CD4-positive, alpha-beta T cell treated with Interleukin-10 for 1 hour (primary cell): ENCODE measurements at places on chromosomes 13 and 19.

GRCh38 chr13:21932578-21932977 lies 261.7 kb downstream of the FGF9 start:
- no peak for DNase-seq

DNA sequence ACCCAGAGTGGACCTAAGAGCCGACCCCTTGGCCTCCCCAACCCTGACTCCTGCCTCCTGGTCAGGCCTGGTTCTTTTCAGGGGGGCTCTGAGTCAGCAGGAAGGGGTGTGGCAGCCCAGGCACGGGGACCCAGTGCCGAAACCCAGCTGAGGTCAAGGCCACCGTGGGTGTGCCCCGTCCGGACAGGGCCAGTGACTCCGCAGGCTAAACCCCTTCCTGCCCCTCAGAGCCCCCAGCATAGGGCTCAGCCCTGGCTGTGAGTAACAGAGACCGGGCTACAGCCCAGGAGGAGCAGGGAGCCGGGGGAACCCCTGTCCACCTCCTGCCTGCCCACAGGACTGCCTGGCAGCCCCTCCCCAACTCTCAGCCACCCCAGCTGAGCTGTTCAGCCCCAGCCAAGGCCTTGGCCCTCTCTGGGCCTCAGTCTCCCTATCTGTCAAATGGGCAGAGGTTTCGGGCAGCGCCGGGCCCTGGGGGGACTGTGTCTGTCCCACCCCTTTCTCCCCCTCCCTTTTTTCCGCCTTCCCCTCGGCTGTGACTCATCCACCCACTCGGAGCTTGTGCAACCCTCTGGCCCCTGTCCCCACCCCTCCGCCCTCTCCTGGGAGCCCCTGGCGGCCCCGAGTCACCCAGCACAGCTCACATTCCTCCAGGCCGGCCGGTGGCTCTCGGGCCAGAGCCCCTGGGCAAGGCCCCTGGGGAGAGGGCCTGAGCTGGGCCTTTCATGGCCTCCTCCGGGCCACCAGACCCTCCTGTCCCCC lies 8.6 kb downstream of the ZBTB7A start:
- peak; percentile 51 for DNase-seq

GRCh38 chr19:57802269-57802668 lies 12.4 kb downstream of the ZNF552 start:
- no peak for DNase-seq

- no peak for DNase-seq
Observed at GRCh38 chr13:50587645-50588373, 255.7 kb downstream of the DLEU7 start.

DNA sequence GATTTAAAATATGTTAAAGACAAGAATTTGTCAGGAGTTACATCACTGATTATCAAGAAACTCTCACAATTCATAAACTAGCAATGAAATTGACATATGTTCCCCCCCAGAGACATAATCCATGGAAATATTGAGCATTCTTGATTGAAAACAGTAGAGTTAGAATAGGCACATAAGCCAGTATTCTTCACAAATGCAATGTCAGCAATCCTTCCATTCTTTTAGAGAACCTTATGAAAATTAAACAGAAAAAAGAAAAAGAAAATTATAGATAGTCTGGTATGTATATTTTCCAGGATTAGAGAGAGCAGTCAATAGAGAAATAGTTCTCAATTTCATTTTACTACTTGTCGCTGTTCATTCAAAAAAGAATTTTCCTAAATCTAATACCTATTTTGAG lies 458.4 kb downstream of the EFNB2 start:
- DNase-seq = no peak

GRCh38 chr13:110641055-110642015 lies 26.0 kb downstream of the NAXD start:
- DNase-seq = no peak

DNA sequence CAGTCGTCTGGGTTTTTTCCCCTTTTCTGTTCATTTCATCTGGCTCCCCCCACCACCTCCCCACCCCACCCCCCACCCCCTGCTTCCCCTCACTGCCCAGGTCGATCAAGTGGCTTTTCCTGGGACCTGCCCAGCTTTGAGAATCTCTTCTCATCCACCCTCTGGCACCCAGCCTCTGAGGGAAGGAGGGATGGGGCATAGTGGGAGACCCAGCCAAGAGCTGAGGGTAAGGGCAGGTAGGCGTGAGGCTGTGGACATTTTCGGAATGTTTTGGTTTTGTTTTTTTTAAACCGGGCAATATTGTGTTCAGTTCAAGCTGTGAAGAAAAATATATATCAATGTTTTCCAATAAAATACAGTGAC lies 9.3 kb downstream of the CALM3 start:
- no peak for DNase-seq

DNA sequence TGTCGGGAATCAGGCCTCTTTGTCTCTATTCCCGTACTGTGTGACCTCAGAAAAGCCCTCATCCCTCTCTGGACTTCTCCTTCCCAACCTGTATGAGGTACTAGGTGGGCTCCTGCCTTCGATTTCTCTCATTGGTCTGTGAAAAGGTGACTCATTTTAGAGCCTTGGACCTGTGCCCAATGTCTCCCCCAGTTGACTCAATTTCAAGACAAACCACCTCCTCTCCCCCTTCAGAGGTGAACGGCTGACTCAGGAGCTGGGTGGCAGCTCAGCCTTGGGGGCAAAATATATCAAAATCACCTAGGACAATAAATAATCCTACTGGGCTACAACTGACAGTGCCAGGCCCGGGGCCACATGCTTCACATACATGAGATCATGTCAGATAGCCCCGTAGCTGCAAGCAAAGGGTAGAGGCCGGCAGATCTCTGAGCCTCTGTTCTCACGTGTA lies 630 bp downstream of the COQ8B start:
- DNase-seq = peak; percentile 71

- DNase-seq = no peak
Observed at GRCh38 chr19:17780781-17781180, 14.2 kb upstream of the B3GNT3 start.

- no peak for DNase-seq
Observed at GRCh38 chr13:45496942-45497341, 32.2 kb downstream of the COG3 start.

GRCh38 chr19:29483641-29483920 lies 42.2 kb upstream of the VSTM2B start:
- no peak for DNase-seq

DNA sequence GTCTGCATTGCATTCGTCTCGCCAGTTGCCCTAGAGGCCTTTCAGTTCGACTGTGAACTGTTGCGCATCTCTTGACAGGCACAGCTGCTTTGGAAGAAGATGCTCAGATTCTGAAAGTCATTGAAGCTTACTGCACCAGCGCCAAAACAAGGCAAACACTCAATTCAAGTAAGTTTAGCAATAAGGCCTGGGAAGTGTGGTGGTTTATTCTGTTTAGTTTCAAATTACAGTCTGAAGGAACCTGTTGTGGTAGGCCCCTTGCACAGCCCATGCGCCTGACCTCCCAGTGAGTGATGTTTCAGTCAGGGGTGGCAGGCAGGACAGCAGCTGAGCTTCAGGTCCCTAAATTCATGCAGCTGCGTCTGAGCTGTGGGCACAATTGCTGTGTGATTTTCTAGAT lies 32.2 kb upstream of the TEX29 start:
- DNase-seq = no peak

DNA sequence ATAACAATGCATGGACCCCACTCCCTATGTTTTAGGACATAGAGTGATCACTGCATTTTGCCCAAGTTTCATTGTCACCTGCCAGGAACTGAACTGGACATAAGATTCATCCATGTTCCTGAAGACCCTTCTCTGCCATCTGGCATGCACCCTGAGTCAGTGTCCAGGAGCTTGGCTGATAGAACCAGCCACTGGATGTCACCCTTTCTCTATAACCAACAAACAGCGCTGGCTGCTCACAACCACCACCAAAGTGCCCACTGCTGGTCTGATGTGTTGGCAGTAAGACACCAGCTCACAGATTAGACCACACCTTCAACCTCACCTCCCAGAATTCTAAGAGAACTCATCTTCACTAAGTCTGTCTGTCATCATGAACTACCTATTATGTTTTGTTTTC lies 333.4 kb downstream of the ITGBL1 start:
- no peak for DNase-seq

- no peak for DNase-seq
Observed at GRCh38 chr19:28985201-28985600, 227.8 kb downstream of the UQCRFS1 start.

DNA sequence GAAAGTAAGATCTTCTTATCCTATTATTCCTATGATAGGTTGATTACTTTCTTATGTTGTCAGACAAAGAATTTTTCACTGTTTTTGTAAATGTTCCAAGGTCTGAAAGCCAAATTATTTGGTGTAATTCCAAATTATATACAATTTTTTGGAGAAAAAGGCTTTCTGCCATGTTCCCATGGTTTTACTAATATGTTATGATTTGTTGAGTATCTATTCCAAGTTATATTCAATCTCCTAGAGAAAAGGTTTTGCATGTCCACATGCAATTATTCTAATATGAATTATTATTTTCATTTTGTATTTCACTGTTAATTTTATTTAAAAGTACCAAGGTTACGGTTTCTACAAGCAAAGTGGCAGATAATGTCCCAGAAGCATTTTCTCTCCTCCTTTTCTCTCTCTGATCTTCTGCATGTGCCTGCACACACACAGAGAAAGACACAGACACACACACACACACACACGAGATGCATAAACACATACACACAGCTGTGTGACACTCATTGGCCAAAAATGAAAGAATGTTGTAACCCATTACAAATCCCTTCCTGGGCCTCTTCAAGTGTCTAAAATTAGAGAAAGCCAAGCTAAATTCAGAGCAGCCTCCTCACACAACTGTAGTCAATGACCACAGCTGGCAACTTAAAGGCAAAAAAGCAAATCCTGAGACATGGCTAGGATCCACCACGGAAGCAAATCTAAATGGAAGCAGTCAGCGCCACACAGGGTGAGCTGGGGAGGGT lies 621.0 kb downstream of the EFNB2 start:
- DNase-seq = no peak

DNA sequence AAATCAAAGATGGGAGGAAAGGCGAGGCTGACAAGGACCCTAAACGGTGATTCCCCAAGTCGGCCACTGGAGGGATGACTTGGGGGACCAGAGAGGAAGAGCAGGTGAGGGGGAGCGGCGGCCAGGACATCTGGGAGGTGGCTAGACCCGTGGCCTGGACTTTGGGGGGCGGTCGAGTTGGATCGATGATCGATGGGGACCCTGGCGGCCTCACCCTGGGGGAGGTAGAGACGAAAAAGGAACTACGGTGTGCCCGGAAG lies 7.7 kb upstream of the CIRBP start:
- peak; percentile 68 for DNase-seq

GRCh38 chr19:2628597-2628996 lies 73.9 kb downstream of the GNG7 start:
- no peak for DNase-seq

GRCh38 chr19:3142292-3142670 lies 6.4 kb downstream of the GNA15 start:
- DNase-seq = peak; percentile 28

GRCh38 chr13:109668433-109669233 lies 117.8 kb downstream of the IRS2 start:
- DNase-seq = no peak
